ENCODE measurements at places on chromosomes 16 and 17.
A peak's percentile ranks its signal among the peaks of the same experiment; 100 is the strongest.

DNA sequence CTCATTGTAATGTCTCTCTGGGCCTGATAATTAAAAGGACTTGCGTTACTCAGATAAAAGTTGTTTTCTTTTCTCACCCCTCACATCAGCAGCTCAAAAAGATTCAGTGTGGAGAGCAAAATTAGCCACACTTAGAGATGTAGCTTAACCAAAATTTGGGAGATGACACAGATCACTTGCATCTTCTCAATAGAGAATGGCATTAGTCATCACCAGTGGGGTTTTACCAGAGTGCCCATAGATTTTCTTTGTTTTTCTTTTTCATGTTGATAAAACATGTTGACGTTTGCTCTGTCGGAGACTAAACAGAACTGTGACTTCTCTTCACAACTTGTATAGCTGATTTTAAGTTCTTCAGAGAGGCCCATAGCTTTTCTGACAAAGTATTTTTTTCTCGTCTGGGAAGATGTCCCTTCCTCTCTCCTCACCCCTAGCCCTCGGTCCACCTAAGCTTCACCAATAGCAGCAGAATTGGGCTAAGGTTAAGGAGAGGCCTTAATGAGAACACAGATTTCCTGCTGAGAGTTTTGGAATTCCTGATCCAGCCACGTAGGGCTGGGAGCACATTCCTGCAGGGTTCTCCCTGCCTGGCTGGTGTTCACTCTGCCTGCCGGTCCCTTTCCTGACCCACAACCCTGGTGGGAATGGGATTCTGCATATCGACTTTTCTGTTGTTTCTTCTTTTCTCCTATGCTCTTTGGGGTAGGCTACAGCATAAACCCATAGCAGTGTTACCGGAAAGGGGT, 92.6 kb downstream of the CACNG3 start:
- no peak for DNase-seq

GRCh38 chr17:75819116-75819515, 25.1 kb downstream of the UNC13D start:
- no peak for DNase-seq

GRCh38 chr16:67892899-67893742, at the start of gene PSKH1:
TSS of gene PSKH1 (plus strand) at chr16:67893254. CDS start at chr16:67908750, 15,496 bp downstream.
- peak; percentile 97 for DNase-seq

GRCh38 chr17:31444026-31444425, 52.6 kb downstream of the RAB11FIP4 start:
- no peak for DNase-seq

- peak; percentile 84 for DNase-seq
Measured at GRCh38 chr17:76278952-76279741, 14.0 kb downstream of the UBALD2 start.

DNA sequence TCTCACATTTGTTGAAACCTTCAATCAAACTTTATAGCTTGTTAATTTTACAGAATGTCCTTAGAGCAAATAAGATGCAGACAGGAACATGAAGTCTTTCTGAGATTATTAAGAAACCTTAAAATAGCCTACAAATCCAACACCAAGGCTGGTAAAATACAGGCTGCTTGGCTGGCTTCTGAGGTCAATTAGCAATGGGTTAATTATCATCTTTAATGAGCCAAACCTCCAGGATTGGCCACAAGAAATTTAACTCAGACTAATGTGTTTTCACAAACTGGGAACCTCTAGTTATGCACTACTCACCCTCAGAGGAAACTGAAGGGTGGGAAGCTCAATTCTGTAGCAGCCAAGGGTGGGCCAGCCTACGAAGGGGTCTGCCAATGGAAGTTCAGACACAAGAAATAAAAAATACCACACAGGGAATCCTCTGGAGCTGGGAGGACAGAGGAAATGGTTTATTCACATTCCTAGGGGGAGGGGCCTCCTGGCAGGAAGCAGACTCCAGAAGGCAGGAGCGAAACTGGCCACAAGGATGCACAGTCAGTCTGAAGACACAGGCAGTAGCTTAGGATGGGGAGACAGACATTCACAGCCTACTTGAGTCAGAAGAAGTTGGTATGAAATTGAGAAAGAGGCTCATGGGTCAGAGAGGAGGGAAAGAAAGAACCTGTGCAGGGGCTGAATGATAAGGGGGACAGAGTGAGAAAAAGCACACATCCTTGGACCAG, 36.1 kb downstream of the HIC1 start:
- no peak for DNase-seq
